Brain microvascular endothelial cell (primary cell): ENCODE measurements at places on chromosomes 3 and 15.

GRCh38 chr15:78538358-78538757, 1.9 kb upstream of the PSMA4 start:
- no peak for DNase-seq

DNA sequence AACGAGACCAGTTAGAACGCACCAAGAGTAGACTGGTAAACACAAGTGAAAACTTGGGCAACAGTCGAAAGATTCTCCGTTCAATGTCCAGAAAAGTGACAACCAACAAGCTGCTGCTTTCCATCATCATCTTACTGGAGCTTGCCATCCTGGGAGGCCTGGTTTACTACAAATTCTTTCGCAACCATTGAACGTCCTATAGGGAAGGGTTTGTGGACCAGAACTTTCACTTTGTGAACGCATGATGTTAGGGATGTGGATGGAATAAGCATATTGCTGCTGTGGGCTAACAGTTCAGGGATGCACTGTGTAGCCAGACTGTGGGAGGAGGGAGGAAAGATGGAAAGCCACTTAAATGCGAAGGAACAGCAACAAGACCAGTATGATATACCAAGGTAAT, 34.9 kb upstream of the TBC1D23 start:
- no peak for DNase-seq

- no peak for DNase-seq
Measured at GRCh38 chr3:48305396-48305795, 28.1 kb downstream of the SPINK8 start.

GRCh38 chr3:34727700-34728099, 911.6 kb upstream of the ARPP21 start:
- no peak for DNase-seq

DNA sequence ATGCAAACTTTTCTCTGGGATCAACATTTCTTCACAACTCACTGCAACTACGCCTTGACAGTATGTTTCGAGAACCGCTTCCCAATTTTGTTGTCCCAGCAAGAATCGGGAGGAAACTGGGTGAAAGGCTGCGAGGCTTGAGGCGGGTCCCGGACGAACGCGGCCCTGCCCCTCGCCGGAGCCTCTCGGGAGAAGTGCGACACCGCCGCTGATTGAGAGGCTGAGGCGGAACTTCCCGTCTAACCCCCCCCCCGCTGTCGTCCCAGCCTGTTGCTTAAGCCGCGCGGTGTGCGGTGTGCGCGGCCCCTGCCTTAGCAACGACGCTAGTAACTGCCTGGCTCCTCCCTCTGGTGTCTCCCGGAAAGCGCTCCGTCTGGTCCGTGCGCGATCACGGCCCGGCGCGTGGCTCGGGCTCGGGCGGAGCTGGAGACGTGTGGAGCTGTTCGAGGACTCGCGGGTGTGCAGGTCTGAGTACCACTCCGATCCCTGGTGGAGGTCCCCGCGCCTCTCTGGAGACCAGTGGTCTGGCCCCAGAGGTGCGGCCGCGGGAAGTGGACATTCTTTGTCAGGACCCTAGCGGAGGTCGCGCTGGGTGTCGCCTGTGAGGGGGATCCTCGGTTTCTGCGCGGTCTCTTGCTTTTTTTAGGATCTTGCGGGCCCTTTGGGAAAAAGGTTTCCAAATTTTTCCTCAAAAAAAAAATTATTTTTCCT, at the start of the genes DTWD1 and FAM227B:
Gene DTWD1 (plus strand): TSS at position 391 of the 711 bp plus-strand sequence. CDS start 4,120 bp downstream, outside the sequence.
Gene FAM227B (minus strand): TSS at position 161 of the 711 bp plus-strand sequence. CDS start 5,647 bp downstream, outside the sequence.
- peak; percentile 97 for DNase-seq

GRCh38 chr15:38844736-38845135, 280.1 kb upstream of the RASGRP1 start:
- DNase-seq: no peak

DNA sequence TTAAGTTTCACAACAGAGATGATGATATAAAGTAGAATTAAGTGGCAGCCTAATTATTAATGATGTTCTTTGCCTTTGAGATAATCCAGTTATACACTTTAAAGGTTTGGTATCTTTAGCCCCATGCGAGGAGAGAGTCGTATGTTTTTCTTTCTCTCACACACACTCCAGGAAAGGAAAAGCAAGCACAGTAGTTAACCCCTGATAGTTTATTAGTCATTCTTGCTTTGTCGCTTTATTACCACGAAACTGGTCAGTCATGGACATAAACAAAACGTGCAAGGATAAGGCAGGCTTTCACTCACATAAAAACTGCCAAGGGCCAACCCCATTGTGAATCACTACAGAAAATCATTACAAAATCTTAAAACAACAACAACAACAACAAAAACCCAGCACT, 866.9 kb downstream of the FHIT start:
- peak; percentile 31 for DNase-seq
